ENCODE measurements at places on chromosomes 1 and 21. TPM values are rescaled to one million over a fixed set of nuclear protein-coding genes. Genes with fewer than 3 reads are reported as not detected.

DNA sequence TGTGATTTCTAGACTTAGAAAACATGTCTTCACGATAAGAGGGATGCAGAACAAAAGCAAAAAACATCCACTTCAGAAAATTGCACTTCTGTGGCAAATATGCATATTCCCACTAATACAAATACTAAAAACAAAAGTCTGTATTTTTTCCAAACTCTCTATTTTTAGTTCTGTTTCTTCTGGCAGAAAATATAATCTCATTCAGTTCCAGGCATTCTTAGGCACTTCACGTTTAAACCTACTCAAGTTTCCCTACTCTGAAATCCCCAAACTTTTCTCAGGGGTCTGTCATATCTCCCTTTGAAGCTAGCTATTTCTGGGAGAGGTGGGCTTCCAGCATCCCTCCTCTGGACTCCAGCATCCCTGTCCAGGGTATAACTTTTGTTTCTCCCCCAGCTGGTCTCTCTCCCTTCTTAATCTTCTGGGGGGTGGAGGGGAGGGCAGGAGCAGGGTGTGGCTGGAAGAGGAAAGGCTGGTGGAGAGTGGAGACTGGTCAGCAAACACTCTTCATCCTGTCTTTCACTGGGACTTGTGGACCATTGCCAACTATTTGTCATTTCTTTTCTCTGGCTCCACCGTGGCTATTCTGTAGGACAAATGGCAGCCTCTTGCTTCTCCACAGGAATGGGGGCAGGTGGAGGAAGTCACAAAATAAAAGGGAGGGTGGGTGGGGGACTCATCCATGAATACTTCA, 19.6 kb upstream of the NCF2 start:
- no peak for DNase-seq
- H3K27me3 ChIP-seq, result peaks cover 5% of the 10 kb centered on the region
- no peaks in the 10 kb centered on the region for H3K4me1 ChIP-seq

GRCh38 chr1:234996245-234996757, 132.3 kb downstream of the TOMM20 start:
- H3K4me1 ChIP-seq, result peaks cover 7% of the 10 kb centered on the region
- H3K27me3 ChIP-seq, result no peaks in the 10 kb centered on the region
- DNase-seq, result no peak
- no peak overlapping the region for H3K27ac ChIP-seq
- H3K4me3 ChIP-seq, result no peak overlapping the region
- H3K36me3 ChIP-seq, result no peaks in the 10 kb centered on the region

DNA sequence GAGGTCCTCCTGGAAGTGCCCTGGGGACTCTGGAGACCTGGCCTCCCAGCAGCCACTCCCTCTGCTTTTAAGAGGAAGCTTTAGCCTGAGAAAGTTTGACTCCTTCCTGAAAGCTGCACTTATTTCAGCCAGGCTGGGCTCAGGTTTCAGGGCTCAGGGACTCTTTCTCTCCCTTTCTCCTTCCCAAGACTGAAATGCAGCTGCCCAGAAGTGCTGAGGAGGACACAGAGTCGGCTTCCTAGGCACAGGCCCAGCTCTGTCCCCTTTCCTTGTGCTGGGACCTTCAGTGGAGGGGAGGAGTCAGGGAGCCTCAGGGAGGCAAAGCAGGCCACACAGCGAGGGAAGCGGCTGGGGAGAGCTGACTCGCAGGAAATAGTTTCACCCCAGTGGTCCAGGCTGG, 137.3 kb downstream of the NAV1 start:
- peaks cover 9% of the 10 kb centered on the region for H3K27me3 ChIP-seq
- DNase-seq, result no peak
- H3K27ac ChIP-seq, result no peak overlapping the region
- H3K36me3 ChIP-seq, result no peaks in the 10 kb centered on the region

DNA sequence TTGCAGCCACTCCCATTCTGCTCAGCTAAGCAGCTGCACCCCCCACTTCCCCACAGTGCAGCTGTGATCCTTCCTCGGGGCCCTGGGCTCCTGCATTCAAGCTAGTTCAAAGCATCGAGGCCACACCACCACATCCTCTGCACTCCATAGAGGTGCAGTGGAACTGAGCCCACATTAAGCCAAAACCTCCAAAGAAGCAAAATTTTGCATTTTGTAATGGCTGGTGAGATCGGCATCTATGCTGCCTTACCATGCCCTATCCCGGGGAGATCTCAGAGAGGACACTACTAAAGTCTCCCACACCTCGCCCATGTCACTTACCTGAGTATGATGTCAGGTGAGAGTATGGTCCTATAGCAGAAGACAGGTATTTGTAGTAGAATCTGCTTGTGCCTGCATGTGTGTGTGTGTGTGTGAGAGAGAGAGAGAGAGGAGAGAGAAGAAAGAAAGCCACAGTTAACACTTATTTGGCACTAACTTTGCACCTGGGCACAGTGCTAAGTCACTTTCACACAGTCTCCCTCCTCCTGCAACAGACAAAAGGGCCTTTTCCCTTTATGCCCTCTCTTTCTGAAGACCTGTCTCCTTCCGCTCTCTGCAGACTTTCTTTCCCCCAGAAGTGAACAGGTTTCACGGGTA, 89.8 kb downstream of the KIF14 start:
- peaks cover 3% of the 10 kb centered on the region for H3K27me3 ChIP-seq
- H3K4me3 ChIP-seq, result no peak overlapping the region
- peaks cover 2% of the 10 kb centered on the region for H3K4me1 ChIP-seq
- DNase-seq, result no peak

DNA sequence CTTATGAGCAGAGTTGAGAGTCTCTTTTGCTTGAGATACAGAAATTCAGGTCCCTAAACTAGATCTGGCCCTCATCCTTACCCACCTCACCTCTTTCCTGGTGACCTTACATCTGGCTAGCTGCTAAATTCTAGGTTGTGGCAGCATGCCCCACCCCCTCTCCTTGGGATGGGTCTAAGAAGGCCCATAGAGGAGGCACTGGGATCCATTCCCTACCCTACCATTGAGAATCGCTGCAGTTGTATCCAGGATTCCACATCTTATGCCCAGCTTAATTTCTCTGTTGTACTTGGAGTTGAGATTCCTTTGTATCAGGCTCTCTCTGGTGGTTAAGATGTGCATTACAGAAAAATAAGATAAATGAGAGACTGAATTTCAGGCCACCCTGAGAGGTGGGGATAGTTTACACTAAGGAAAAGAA, 9.5 kb upstream of the TMEM39B start:
- H3K4me1 ChIP-seq, result peaks cover 14% of the 10 kb centered on the region
- H3K4me3 ChIP-seq, result no peak overlapping the region
- peak overlapping the region; percentile 90 for H3K27ac ChIP-seq
- no peaks in the 10 kb centered on the region for H3K27me3 ChIP-seq
- DNase-seq, result no peak

Gene TMPRSS3
- 14.4 TPM for total RNA-seq

GRCh38 chr1:170204121-170204520, 58.4 kb downstream of the NTMT2 start:
- DNase-seq, result no peak
- H3K27ac ChIP-seq, result no peak overlapping the region
- no peaks in the 10 kb centered on the region for H3K27me3 ChIP-seq
- peaks cover 3% of the 10 kb centered on the region for H3K4me1 ChIP-seq
- no peaks in the 10 kb centered on the region for H3K36me3 ChIP-seq

Gene RNPEP
- total RNA-seq, result 59.5 TPM

DNA sequence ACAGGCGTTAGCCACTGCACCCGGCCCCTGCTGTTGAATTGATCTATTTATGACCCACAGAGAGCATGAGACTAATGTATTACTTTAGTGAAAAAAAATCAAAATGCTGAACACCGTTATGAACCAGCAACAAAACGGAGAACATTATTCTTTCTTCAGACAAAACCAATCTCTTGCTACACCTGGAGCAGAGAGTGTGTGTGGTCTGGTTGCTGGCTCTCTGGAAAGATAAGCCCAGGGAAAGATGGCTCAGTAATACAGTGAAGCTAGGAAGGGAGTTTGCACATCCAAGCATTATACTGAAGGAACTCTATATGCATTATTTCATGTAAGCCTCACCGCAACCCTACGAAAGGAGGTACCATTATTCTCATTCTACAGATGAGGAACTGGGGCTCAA, 117.0 kb downstream of the GLUL start:
- H3K27ac ChIP-seq, result no peak overlapping the region
- peaks cover 3% of the 10 kb centered on the region for H3K4me1 ChIP-seq
- DNase-seq, result no peak
- no peaks in the 10 kb centered on the region for H3K36me3 ChIP-seq
- peaks cover 2% of the 10 kb centered on the region for H3K27me3 ChIP-seq

DNA sequence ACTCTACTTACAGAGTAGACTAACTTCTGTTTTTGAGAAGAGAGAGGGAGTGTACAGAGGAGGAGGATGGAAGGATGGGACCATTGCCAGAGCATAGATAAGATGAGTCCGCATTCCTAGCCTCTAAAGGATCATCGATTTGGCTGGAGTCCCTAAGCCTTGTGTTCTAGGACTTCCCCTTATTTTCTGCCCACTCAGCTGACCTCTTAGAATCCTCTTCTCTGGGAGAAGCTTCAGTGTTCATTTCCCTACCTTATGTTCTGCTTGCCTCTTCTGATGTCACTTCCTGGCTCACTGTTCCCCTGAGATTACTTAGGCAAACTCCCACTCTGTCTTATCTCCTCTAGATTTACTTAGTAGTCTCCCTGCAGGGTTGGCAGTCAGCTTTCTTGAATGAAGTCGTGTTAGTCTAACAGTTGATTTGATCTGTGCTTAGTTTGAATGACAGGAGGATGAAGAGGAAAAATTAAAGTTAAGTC, 156.7 kb downstream of the SYT2 start:
- H3K36me3 ChIP-seq, result peaks cover 3% of the 10 kb centered on the region
- H3K27ac ChIP-seq, result no peak overlapping the region
- H3K4me3 ChIP-seq, result no peak overlapping the region

Gene KCNT2
- total RNA-seq, result 26.1 TPM

DNA sequence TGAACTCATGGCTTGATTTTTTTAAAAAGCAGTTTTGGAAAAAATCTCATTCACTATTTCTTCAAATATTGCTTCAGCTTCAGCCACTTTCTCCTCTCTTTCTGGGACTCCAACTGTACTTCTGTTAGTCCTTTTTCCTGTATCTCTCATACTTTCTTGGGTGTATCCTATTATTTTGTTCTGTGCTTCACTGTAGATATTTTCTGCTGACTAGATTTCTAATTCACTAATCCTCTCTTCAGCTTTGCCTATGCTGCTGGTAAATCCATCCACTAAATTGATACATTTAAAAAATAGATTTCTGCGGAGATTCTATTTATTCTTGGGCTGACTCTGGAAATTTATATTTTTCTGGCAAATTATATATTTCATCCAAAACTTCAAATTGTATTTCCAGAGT, 4.9 kb upstream of the KCNE2 start:
- H3K4me3 ChIP-seq, result no peak overlapping the region
- H3K36me3 ChIP-seq, result peaks cover 2% of the 10 kb centered on the region
- DNase-seq, result no peak
- H3K27me3 ChIP-seq, result peaks cover 11% of the 10 kb centered on the region

Gene NENF
- total RNA-seq, result 30.2 TPM

Gene PRDM16
- total RNA-seq, result 69.1 TPM

Measured in progenitor cell of endocrine pancreas (in vitro differentiated cells).